Endothelial cell (in vitro differentiated cells): ENCODE measurements at places on chromosomes 11 and 22. TPM values are rescaled to one million over a fixed set of nuclear protein-coding genes. Genes with fewer than 3 reads are reported as not detected.

DNA sequence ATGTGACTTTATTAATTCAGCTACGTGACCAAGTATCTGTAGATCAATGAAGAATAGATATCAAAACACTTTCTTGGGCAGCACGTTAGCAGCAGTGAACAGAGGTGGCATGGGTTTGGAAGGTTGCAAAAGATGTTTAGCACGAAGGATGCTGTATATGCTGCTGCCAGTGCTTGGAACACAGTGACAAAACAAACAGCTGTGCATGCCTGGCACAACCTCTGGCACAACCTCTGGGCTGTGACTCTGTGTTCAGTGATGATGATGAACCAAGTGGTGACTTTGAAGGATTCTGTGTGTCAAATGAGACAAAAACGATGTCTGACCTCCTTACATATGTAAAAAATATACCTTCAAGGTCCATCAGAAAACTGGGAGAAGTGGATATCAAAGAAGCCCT lies 104.7 kb downstream of the TBC1D22A start:
- H3K27me3 ChIP-seq, result peaks cover 1% of the 10 kb centered on the region
- no peak overlapping the region for H3K27ac ChIP-seq
- H3K4me3 ChIP-seq, result no peak overlapping the region
- DNase-seq, result no peak
- no peaks in the 10 kb centered on the region for H3K4me1 ChIP-seq

DNA sequence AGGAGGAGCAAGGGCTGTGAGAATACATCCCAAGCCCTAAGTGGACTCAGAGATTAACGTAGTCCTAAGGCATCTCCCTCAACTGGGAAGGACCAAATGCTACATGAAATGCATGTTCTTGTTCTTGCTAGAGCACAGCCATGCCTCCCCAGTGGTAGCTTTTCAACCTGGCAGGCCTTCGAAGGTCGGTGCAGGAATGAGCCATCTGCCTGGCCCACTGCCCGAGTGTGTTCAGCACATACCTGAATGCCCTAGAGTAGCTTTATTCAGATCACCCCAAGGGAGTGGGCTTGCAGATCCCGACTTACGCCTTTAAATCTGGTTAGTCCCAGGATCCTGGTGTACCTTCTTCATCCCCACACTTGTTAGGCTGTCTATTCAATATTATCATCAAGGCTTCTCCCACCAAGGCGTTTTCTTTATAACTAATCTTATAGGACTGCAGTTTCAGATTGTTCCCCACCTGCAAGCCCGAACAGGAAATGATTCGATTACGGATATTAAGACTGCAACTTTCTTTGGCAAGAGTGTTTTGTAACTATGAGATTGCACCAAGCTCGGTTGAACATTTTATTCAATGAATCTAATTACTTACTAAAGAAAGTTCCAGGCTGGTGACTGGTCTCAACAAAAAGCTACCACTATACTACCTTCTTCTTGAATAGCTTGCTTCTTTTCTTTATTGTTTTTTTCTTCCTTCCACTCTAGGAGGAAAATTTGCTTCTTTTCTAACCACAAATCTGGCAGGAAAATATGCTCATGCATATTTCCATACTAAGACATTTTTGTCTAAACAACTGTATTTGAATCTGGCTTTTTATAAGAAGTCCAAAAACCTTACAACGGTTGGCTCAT lies 115.6 kb downstream of the SGSM3 start:
- H3K27ac ChIP-seq, result no peak overlapping the region
- DNase-seq, result no peak
- H3K4me1 ChIP-seq, result peaks cover 25% of the 10 kb centered on the region
- no peak overlapping the region for H3K4me3 ChIP-seq
- H3K36me3 ChIP-seq, result peaks cover 10% of the 10 kb centered on the region

- H3K27me3 ChIP-seq, result no peaks in the 10 kb centered on the region
- H3K36me3 ChIP-seq, result no peaks in the 10 kb centered on the region
Measured at GRCh38 chr11:134797411-134798089, 385.5 kb upstream of the B3GAT1 start.

- no peak overlapping the region for H3K27ac ChIP-seq
- H3K4me3 ChIP-seq, result no peak overlapping the region
- DNase-seq, result no peak
Measured at GRCh38 chr22:47173535-47174021, 411.1 kb downstream of the TBC1D22A start.

SCN4B gene
- 3.1 TPM for total RNA-seq

NCR3LG1 gene
- 0.23 TPM for total RNA-seq
